ENCODE measurements at places on chromosomes 7 and 10. TPM values are rescaled to one million over a fixed set of nuclear protein-coding genes. Genes with fewer than 3 reads are reported as not detected.

- DNase-seq, result no peak
Measured at GRCh38 chr7:109532262-109532992, 962.8 kb downstream of the DNAJB9 start.

DNA sequence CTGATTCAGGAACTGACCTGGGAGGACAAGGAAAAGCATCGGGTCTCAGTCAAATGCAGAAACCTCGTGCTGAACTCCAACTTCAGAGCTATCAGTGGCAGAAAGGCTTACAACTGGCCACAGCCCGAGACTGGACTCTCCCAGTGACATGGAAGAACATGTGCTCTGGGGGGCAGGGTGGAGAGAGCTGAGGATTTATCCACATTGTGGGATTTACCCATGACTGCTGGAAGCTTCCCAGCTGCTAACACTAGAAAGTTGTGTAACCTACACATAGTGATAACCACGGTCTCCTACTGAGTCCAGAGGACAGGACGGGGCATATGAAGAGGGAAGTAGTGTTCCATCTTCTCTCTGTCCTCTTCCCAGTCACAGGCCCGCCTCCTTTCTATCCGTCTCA lies 103.4 kb downstream of the ITIH5 start:
- no peak for DNase-seq

GRCh38 chr10:29210266-29210868 lies 78.5 kb upstream of the LYZL1 start:
- no peak for DNase-seq

DNA sequence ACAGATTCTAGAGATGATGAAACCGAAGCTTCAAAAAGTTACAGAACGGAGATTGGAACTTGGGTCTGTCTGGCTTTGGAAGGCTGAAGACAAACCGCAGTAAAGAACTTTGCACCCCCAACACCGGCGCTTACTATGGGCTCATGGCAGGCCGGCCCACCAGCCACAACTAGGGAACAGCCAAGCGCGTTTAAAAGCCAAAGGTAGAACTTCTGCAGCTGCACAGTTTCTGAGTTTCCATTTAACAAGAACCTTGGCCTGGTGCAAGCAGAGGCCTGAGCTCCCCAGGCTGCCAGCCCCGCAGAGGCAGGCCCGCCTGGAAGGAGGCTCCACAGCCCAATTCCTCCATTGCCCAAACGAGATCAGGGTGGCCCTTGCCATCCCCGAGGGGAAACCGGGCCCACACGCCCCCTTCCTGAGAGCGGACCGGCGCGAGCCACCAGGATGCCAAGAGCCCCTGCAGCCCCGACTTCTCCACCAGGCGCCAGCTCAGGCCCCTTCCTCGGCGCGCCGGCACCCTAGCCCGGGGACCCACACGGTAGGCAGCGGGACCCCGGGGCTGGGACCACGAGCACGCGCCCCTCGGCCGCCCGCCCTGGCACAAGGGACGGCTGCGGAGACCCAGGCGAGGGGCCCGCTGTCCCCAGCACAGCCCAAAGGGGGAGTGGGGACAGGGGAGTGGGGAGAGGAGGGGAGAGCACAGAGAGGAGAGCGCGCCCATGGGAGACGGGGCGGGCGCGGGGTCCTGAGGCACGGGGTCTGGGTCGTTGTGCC lies 566 bp downstream of the MAD1L1 start:
- peak; percentile 20 for DNase-seq

GRCh38 chr7:140300243-140301136 lies 97.8 kb downstream of the SLC37A3 start:
- DNase-seq, result no peak

DNA sequence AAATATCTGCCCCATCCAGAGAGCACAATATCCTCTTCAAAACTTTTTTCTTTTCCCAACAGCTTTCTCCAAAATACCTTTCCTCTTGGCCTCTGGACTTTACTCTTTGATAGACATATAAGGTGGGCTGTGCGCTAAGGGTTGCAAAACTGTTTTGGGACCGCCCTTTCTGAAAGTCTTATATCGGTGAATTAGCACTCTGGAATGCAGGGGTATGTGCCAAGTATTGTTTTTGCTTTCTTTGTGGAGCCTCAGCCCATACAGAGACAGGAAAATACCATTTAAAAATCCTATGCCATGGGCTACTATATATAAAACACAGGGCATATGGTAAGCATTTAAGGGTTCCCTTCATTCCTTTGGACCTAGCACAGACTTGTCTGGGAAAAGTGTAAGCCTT lies 37.7 kb downstream of the PPP1R17 start:
- DNase-seq, result no peak

GRCh38 chr10:116198676-116199035 lies 74.3 kb downstream of the GFRA1 start:
- no peak for DNase-seq

GRCh38 chr7:6613706-6614105 lies 1.7 kb upstream of the ZNF853 start:
- DNase-seq, result no peak

GRCh38 chr7:139522830-139523198 lies 671 bp upstream of the CLEC2L start:
- no peak for DNase-seq

GRCh38 chr7:79455173-79455790 lies 1.8 kb upstream of the MAGI2 start:
- DNase-seq, result no peak

DNA sequence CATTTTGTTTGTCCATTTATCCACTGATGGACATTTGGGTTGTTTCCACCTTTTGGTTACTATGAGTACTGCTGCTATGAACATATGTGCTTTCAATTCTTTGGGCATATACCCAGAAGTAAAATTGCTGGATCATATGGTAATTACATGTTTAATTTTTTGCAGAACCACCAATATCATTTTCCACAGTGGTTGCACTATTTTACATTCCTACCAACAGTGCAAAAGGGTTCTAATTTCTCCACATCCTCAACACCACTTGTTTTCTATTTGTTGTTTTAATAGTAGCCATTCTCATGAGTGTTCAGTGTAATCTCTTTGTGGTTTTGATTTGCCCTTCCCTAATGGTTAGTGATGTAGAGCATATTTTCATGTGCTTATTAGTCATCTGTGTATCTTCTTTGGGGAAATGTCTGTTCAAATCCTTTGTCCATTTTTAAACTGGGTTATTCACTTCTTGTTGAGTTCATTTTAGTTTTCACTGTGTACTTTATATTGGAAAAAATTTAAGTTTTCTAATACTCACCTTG lies 101.9 kb downstream of the HIBADH start:
- DNase-seq, result no peak

- DNase-seq, result no peak
Measured at GRCh38 chr10:42816912-42817311, 34.3 kb downstream of the BMS1 start.

DNA sequence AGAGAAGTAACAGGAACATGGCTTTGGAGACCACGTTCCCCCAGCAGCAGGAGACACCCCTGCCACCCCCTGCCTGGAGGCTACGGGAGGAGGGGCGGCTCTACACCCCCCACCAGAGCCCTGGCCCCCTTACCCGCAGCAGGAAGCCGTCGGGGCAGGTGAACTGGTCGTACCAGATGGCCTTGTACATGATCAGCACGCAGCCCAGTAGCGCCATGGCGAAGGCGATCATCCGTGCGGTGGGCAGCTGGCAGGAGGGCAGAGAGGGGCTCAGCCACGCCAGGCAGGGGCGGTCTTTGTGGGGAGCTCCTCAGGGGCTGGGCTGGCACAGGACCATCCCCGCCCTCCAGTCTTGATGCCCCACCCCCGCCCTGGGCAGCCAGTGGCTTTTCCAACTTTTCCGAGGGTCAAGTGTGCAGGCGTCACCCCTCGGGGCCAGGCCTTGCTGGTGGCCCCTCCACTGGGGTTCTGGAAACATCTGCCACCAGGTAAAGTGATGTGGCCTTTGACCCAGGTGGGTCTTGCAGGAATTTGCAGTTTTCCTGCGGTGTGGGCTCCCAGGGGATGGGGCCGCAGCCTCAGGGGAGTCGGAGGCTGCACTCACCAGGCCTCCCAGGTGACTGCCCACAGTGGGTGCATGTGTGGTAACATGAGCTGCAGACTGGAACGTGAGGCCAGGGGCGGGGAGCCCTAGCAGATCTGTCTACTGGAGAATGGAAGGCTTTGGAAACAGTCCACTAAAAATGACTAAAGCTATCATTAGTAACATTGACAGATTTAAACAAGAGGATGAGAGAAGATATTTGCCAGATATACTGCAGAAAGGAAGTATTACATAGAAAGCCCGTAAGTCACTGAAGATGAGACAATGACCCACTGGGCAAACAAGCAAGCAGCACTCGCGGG lies 9.7 kb downstream of the CALY start:
- no peak for DNase-seq

Gene MOGAT3
- not detected for total RNA-seq

Gene CPVL
- 32.9 TPM for total RNA-seq

Gene NEUROG3
- 0.43 TPM for total RNA-seq

Gene SFTPA1
- total RNA-seq, result not detected

Gene CPA1
- not detected for total RNA-seq

Gene NEUROD6
- not detected for total RNA-seq
